ENCODE measurements at places on chromosomes 4 and X. TPM values are rescaled to one million over a fixed set of nuclear protein-coding genes. Genes with fewer than 3 reads are reported as not detected.

The CCKAR gene
- not detected for total RNA-seq

The GRPEL1 gene
- total RNA-seq, result 29.8 TPM

The TGIF2LX gene
- total RNA-seq, result not detected

The PFKFB1 gene
- total RNA-seq, result not detected

The TMEM154 gene
- 4.4 TPM for total RNA-seq

The GPR50 gene
- total RNA-seq, result not detected

The MOB1B gene
- 42.1 TPM for total RNA-seq

The ADH1B gene
- 684 TPM for total RNA-seq

The F9 gene
- total RNA-seq, result not detected

The AWAT2 gene
- not detected for total RNA-seq

The ZAR1 gene
- 0.41 TPM for total RNA-seq

The HAND2 gene
- total RNA-seq, result 77.6 TPM

DNA sequence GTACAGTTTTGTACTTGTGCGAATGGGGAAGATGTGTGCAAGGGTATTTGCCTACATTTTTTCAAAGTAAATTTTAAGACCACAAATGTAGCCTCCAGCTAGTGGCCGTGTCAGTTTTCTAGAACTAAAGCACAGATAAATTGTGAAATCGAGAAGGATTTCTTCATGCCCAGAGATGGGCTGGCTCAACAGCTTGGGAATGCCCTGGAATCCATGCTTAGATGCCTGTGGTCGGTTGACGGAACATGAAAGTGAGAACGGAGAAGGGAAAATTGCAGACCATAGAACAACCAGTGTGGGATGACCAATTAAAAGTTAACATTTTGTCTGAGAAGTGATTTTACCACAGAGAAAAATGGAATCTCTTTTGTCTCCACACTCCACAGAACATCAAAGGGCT, 73.2 kb upstream of the VCX2 start:
- no peak overlapping the region for H3K4me3 ChIP-seq
- no peaks in the 10 kb centered on the region for H3K27me3 ChIP-seq
- H3K36me3 ChIP-seq, result no peaks in the 10 kb centered on the region
- H3K27ac ChIP-seq, result no peak overlapping the region
- H3K4me1 ChIP-seq, result no peaks in the 10 kb centered on the region

GRCh38 chrX:12901486-12901885, 4.9 kb upstream of the TLR8 start:
- H3K4me3 ChIP-seq, result no peak overlapping the region
- no peaks in the 10 kb centered on the region for H3K27me3 ChIP-seq
- peak; percentile 45 for DNase-seq
- no peak overlapping the region for H3K27ac ChIP-seq
- no peaks in the 10 kb centered on the region for H3K36me3 ChIP-seq
- H3K4me1 ChIP-seq, result no peaks in the 10 kb centered on the region

DNA sequence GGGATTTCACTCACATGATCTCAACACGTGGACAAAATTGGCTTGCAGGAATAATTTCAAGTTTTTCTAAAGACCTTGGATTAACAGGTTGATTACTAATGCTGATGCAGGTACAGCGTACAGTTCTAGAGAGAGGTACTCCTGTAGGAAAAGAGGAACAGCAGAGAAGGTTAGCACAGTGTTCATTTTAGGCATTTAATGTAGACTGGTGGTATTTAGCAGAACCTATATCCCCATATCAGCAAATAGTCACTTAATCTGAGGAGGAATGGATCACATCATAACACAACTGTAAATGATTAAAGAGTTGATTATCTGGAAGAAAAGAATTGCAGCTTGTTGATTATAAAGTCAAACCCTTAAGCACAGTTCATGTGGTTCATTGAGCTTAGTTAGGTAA, 620 bp downstream of the CXCL10 start:
- H3K27me3 ChIP-seq, result no peaks in the 10 kb centered on the region
- no peak for DNase-seq
- H3K4me3 ChIP-seq, result no peak overlapping the region
- no peaks in the 10 kb centered on the region for H3K36me3 ChIP-seq
- H3K4me1 ChIP-seq, result no peaks in the 10 kb centered on the region

DNA sequence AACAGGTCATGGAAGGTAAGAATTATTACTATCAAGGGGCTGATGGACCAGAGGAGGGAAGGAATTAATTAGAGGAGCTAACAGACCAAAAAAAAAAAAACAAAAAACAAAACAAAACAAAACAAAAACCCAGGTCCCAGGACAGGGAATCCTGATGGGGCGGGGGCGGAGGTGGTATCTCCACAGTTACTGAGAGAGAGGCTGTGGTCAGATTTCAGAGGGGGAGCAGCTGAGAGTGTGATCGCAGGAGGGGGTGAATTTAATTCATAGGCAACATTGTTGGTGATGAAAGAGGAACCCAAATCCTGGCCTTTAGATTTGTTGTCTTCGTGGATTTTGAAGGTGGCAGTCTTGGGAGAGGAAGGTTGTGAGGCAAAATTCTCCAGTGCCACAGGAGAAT, 389.4 kb downstream of the UNC5C start:
- H3K4me3 ChIP-seq, result no peak overlapping the region
- H3K27me3 ChIP-seq, result no peaks in the 10 kb centered on the region
- no peak overlapping the region for H3K27ac ChIP-seq
- H3K4me1 ChIP-seq, result no peaks in the 10 kb centered on the region

- H3K27ac ChIP-seq, result peak overlapping the region; percentile 57
- DNase-seq, result peak; percentile 17
- H3K27me3 ChIP-seq, result no peaks in the 10 kb centered on the region
- H3K4me3 ChIP-seq, result no peak overlapping the region
Measured at GRCh38 chrX:3184176-3184930, 143.1 kb downstream of the ARSF start.

- H3K27ac ChIP-seq, result no peak overlapping the region
- H3K4me3 ChIP-seq, result no peak overlapping the region
- no peak for DNase-seq
- H3K4me1 ChIP-seq, result no peaks in the 10 kb centered on the region
Measured at GRCh38 chrX:24392709-24393108, 32.3 kb downstream of the SUPT20HL1 start.

GRCh38 chrX:20668550-20668949, 401.8 kb upstream of the RPS6KA3 start:
- no peak overlapping the region for H3K4me3 ChIP-seq
- no peak overlapping the region for H3K27ac ChIP-seq
- H3K36me3 ChIP-seq, result no peaks in the 10 kb centered on the region
- H3K27me3 ChIP-seq, result no peaks in the 10 kb centered on the region
- no peak for DNase-seq
- no peaks in the 10 kb centered on the region for H3K4me1 ChIP-seq

- no peak overlapping the region for H3K27ac ChIP-seq
- H3K4me3 ChIP-seq, result no peak overlapping the region
- DNase-seq, result no peak
- no peaks in the 10 kb centered on the region for H3K4me1 ChIP-seq
- no peaks in the 10 kb centered on the region for H3K27me3 ChIP-seq
Measured at GRCh38 chr4:125994024-125994423, 679.3 kb downstream of the FAT4 start.

DNA sequence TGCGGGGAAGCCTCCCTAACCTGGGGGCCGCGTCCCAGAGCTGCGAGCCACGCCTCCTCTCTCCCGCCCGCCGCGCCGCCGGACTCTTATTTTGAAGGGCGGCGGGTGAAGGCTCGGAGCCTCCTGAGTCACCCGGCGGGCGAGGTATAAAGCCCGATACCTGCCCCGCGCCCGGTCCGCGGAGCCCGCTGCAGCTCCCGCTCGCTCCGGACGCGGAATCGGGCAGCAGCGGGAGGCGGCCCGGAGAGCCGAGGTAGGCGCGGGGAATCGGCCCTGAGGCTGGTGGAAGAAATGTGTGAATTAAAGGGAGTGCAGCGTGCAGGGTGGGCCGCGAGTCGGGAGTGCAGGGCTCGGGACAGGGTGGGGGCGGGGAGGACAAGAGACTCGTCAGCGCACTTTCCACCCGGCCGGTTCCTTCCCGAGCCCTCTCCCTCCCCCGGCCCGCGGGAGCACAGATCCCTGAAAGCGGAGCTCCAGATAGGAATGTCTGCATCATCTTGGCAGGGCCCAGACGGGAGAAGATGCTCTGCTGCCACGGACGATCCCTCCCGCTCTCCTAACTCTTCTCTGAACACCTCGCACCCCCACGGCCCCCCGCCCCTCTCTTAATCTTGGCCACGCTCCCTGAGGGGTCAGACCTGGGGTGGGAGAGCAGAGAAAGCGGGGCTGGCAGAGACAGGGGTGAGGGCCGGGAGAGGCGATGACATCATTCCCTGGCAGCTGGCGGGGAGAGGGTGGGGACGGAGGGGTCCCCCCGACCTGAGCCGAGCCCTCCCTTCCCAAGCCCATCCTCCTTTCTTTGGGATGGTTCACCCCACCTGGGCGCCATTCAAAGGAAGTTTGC, 177.9 kb downstream of the CBR4 start:
- no peaks in the 10 kb centered on the region for H3K27me3 ChIP-seq
- no peaks in the 10 kb centered on the region for H3K4me1 ChIP-seq
- no peaks in the 10 kb centered on the region for H3K36me3 ChIP-seq
- H3K4me3 ChIP-seq, result peak overlapping the region; percentile 62
- peak; percentile 93 for DNase-seq

DNA sequence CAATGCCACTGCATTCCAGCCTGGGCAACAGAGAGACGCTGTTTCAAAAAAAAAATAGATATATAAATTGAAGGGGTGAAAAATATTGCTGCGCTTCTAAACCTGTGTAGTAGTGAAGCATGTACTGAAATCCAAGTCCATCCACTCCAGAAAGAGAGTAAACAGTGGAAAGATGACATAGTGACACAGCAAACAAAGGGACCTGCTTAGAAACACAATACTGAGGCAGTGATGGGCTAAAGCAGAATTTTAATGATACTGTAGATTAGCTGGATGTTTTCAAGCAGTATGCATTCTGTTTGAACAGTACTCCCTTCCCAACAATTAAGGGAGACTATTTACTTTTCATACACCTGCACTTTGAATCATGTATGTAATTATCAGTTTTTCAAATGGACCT, 42.5 kb downstream of the TFDP3 start:
- no peaks in the 10 kb centered on the region for H3K36me3 ChIP-seq
- H3K27ac ChIP-seq, result no peak overlapping the region
- H3K4me1 ChIP-seq, result no peaks in the 10 kb centered on the region
- no peak for DNase-seq
- H3K4me3 ChIP-seq, result no peak overlapping the region

- no peaks in the 10 kb centered on the region for H3K4me1 ChIP-seq
- no peaks in the 10 kb centered on the region for H3K36me3 ChIP-seq
- no peak for DNase-seq
- H3K27ac ChIP-seq, result peak overlapping the region; percentile 30
Measured at GRCh38 chr4:26088433-26088928, 174.5 kb downstream of the SMIM20 start.

DNA sequence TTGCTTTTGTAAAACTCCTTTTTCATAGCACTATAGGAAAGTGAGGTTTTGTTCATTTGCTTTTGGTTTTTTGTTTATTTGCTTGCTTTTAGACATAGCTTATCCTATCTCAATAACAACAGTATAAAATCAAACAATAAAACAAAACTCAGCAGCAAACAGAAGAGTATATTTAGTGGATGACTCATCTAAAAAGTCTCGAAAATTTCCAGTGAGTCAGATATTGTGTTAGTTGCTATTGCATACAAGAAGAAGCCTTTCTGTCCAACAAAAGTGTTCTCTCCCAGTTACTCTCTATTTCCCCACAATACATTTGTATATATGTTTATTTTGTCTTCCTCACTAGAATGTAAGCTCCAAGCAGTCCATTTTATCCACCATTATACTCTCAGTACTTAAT, 36.0 kb upstream of the NPNT start:
- no peak overlapping the region for H3K27ac ChIP-seq
- no peak for DNase-seq
- H3K27me3 ChIP-seq, result no peaks in the 10 kb centered on the region
- H3K36me3 ChIP-seq, result no peaks in the 10 kb centered on the region

GRCh38 chr4:129822701-129823100, 726.7 kb downstream of the C4orf33 start:
- H3K27me3 ChIP-seq, result no peaks in the 10 kb centered on the region
- H3K27ac ChIP-seq, result no peak overlapping the region
- no peak overlapping the region for H3K4me3 ChIP-seq

- no peak overlapping the region for H3K27ac ChIP-seq
- H3K36me3 ChIP-seq, result no peaks in the 10 kb centered on the region
- no peaks in the 10 kb centered on the region for H3K27me3 ChIP-seq
Measured at GRCh38 chrX:71938371-71938770, 27.7 kb downstream of the NHSL2 start.
